ENCODE measurements at places on chromosomes 11 and 22.

- DNase-seq, result no peak
These were observed 42.5 kb downstream of the ATG16L2 start for GRCh38 chr11:72856551-72857345.

- DNase-seq, result no peak
These were observed 17.5 kb upstream of the CDC42EP2 start for GRCh38 chr11:65297026-65297672.

- DNase-seq, result no peak
These were observed 37.0 kb upstream of the GNAZ start for GRCh38 chr22:23033116-23033905.

DNA sequence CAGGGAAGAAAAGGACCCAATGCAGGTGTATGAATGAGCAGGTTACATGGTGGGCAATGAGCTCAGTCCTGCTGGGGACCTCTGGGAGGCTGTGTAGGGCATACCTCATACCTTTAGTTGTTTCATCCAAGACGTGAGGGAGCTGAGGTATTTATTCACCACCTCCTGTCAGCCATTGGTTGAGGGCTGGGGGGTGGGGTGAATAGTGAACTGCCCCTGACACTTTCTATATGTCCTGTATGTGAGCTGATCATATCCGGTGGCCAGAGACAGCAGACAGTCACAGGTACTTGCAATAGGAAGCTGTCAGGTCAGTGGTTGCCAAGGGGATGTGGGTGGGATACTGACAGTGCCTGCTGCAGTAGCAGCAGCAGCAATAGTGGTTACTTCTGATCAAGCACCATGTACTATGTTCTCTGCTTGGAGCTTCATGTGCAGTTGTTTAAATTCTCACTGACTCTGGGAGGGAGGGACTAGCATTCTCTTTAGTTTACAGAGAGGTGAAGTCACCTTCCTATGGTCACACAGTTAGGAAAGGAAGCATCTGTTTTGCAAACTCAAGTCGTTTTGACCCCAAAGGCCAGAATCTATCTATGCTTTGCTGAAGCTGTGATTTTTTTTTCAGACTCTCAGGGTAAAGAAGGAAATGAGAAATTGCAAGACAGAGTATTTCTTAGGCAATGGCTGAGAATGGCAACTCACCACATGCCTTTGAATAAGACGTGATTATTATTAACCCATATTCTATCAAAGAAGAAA lies 54.0 kb downstream of the MIAT start:
- no peak for DNase-seq

- DNase-seq, result no peak
These were observed 10.3 kb downstream of the PIK3C2A start for GRCh38 chr11:17197431-17197898.

GRCh38 chr11:86161837-86162236 lies 82.7 kb upstream of the EED start:
- peak; percentile 37 for DNase-seq

- DNase-seq, result no peak
These were observed 104.9 kb downstream of the GAB2 start for GRCh38 chr11:78312712-78313111.

DNA sequence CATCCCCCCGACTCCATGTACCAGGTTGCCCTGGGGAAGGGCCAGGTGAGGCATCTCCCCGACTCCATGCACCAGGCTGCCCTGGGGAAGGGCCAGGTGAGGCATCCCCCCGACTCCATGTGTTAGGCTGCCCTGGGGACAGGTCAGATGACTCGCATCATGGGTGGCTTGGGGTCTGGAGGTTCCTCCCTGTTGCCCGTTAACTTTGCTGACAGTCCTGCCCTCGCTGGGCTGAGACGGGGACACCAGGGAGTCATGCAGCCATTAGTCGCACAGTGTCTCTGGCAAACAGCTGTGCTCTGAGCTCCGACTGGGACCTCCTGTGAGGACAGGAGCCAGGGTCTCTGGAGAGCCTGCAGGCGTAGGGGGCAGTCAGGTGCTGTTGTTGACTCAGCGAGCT lies 336.1 kb downstream of the TBC1D22A start:
- DNase-seq, result no peak

- DNase-seq, result peak; percentile 23
These were observed 54.3 kb downstream of the SYTL2 start for GRCh38 chr11:85756401-85757200.

DNA sequence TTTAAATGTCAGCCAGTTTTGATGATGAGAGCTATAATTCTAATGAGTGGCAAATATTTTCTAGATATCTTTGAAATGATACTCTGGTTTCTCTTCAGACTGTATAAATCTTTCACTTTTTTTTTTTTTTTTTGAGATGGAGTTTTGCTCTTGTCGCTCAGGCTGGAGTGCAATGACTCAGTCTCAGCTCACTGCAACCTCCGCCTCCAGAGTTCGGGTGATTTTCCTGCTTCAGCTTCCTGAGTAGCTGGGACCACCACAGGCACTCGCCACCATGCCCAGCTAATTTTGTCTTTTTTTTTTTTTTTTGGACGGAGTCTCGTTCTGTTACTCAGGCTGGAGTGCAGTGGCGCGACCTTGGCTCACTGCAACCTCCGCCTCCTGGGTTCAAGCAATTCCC lies 113.6 kb downstream of the TEAD1 start:
- no peak for DNase-seq

DNA sequence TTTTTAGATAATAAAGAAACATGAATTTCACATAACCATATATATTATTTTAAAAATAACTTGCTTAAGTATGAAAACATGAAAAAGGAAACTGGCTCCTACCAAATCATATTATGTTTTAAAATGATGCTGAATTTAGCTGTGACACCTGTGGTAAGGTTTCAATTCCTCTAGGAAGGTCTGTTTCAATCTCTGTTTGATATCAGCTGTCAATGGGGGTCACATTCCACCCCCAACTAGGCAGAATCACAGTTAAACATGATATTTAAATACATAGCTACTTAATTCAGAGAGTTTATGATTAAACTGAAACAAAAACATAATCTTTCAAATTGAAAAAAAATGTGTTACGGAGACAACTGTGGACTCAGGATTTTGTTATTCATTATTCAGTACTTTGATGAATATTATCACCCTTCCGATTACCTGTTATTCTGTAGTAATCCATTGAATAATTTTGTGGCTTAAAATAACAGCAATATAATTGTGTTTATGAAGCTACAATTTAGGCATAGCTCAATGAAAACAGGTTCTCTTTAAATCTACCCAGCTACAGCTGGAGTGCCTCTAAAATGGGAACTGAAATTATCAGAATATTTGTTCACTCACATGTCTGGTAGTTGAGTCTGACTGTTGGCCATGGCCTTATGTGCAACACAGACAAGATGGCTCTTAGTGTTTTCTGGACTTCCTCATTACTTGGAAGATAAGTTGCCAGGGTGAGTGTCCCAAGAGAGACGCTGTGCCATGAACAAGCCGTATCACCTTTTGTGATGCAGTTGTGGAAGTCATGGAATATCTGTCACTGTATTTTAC lies 244.6 kb upstream of the ANO3 start:
- DNase-seq, result no peak

- no peak for DNase-seq
These were observed 69.1 kb downstream of the SMCO4 start for GRCh38 chr11:93474123-93474522.

DNA sequence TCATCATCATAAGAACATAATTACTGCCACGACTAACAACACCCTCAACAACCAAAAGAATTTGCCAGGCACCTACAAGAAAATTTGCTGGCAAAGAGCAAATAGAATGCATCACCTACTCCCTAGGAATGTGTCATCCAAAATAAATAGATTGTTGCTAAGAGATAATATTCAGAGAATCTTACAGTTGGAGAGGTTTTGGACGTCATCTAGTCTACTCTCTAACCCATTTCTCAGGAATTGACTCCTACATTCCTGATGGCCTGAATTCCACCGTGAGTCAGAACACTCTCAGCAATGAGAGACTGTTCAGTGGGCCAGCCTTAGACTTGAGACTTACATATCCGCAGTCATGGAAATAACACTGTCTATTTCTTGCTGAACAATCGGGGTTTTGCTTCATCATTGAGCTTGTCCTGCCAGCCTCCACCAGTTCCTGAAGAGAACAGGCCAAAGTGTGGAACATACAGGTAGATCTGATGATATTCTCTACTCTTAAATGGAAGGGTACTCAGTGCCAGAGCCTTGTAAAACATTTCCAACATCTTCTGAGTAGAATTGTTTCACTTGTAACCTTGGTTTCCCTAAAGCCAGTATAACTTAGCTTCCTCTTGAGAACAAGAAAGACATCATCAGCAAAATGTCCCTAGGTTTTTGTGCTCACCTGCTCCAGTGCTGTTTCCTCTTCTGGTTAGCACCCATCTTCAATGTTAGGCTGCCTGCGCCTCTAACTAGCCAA lies 8.3 kb downstream of the KIRREL3 start:
- DNase-seq, result no peak
